Right renal pelvis (tissue), 4 donors: ENCODE measurements at places on chromosomes 3 and 15. TPM values are rescaled to one million over a fixed set of nuclear protein-coding genes. Genes with fewer than 3 reads are reported as not detected.

GRCh38 chr15:84749111-84749991 lies 959 bp downstream of the ZNF592 start:
- DNase-seq: no peak

GRCh38 chr15:59367022-59367451 lies 5.6 kb downstream of the MYO1E start:
- DNase-seq: no peak

DNA sequence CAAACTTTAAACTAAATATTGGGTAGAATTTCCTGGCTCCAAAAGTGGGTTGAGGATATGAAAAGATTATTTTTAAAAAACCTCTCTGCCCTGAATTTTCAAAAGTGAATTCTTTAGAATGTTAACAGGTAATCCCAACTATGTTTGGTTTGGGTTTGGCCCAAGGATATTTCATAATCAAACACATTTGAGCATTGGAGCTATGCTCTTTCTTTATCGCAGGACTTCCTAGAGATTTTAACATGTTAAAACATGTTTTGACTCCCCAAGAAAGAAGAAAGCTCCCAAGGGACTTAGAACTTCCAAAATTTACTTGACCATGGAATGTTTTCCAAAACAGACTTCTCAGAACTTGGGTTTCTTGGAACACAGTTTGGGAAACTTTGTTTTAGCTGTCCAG lies 75.6 kb upstream of the SYNPR start:
- no peak for DNase-seq

- no peak for DNase-seq
Measured at GRCh38 chr15:96052154-96052553, 278.3 kb upstream of the NR2F2 start.

DNA sequence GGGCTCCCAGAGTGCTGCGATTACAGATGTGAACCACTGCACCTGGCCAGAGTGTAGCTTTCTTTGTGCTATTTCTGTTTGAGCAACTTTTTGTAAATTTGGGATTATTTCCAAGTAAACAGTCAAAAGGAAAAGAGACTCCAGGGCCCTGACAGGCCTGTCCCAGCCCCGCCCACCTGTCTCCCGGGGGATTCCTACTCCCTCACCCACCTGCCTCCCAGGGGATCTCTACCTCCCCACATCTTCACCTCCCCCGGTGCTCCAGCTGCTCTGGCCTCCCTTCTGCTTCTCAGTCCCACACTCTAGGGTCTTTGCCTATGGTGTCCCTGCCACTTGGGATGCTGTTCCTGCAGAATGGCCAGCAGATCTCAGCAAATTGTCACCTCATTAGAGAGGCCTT lies 7.0 kb downstream of the RHCG start:
- no peak for DNase-seq

DLL4 gene
- polyA plus RNA-seq: 9.8 TPM
